Activated naive CD8-positive, alpha-beta T cell treated with anti-CD3 and anti-CD28 coated beads for 36 hours (primary cell): ENCODE measurements at places on chromosomes 16 and 17.

GRCh38 chr16:69105501-69106361 is at the start of gene HAS3:
TSS of gene HAS3 (plus strand) at chr16:69105653. CDS start at chr16:69109396, 3,743 bp downstream.
- DNase-seq, result peak; percentile 57

DNA sequence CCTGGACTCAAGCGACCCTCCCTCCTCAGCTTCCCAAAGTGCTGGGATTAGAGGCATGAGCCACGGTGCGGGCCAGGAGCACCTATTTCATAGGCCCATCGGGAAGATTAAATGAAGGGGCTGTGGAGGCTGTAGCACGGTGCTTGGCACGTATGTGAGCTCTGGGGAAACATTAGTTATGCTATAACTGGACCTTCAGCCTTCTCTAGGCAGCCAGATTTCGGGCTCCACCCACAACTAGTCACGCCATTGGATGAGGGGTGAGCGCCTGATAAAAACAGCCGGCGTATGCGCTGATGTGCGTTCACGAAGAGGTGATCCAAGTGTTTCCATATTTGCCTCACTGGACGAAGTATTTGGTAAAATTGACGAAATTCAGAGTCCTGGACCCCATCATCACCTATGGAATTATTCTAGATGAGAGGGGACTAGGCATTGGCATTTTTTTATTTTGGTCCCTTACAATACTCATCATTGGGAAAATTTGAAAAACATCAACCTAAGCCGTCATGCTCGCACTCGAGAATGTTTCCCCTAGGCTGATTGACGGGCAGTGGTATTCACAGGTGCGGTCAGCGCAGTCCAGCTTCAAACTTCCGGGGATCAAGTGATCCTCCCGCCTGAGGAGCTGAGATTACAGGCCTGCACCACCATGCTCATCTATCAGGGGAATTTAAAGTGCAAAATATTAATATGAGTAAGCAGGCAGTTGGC is 1.8 kb upstream of the ANKRD11 start:
- no peak for DNase-seq

DNA sequence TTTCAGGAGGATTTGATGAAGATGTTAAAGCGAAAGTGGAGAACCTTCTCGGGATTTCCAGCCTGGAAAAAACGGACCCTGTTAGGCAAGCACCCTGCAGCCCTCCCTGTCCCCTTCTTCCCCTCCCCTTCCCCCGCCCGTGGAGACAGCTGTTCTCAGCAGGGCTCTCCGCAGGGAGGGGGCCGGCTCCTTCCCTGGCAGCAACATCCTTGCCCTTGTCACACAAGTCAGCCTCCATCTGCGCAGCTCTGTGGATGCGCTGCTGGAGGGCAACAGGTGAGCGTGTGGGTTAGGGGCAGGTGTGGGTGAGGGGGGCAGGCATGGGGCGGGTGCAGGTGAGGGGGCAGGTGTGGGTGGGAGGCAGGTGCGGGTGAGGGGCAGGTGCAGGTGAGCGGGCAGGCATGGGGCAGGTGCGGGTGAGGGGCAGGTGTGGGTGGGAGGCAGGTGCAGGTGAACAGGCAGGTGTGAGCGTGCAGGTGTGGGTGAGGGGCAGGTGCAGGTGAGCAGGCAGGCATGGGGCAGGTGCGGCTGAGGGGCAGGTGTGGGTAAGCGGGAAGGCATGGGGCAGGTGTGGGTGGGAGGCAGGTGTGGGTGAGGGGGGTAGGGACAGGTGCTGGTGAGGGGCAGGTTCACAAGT is 9.4 kb downstream of the CYBC1 start:
- DNase-seq, result no peak

DNA sequence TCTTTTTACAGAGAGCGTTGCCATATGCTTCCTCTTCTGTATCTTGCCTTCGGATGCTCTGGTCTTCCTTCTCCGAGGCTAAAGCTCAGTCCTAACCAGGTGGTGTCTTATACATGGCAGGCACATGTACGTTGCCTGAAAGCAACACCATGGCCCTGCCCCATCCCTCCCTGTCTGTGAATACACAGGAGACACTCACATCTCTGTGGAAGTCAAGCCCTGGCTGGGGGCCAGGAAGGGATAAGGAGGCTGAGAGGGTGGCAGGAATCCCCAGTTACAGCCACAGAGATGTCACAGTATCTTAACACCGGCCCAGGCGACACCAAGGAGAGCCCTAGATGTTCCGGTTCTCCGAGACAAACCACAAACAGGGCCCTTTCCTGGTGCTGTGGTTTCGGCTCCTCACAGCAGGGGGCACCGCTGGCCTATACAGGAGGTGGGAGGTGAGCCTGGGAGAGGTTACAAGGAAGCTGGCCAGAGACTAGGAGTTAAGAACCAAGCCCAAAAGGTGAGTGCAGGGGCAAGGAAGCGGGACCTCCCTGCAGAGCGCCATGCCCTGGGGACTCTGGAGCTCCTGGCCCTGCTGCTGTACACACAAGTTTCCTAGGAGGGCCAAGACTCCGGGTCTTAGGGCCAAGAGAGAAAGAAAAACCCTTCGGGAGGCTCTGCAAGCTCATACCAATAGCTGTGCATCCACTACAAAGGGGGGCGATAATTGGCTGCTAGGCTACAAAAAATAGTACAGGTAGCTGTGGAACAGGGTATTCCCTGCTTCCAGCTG is 41.7 kb downstream of the SRL start:
- DNase-seq, result peak; percentile 39

GRCh38 chr16:46768809-46769208 is 20.7 kb upstream of the MYLK3 start:
- no peak for DNase-seq

- no peak for DNase-seq
These were observed 345.4 kb downstream of the PMP22 start for GRCh38 chr17:14919631-14920213.

DNA sequence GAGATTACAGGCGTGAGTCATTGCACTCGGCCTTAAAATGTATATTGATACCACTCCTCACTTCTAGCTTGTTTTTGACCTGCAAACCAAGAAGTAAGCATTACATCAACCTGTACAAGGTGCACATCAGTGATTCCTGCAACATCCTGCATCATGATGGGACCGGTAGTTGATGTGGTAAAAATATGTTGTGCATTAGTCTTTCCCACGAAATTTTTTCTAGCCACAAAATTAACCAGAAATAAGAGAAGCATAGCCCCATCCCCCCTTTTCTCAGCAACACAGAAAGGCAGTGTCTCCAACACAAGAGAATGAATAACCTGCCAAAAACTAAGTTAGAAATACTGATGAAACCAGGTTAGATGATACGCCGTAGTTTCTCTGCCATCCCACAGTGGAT is 21.1 kb upstream of the NSMCE1 start:
- DNase-seq, result no peak

GRCh38 chr16:69089091-69089910 is 16.2 kb upstream of the HAS3 start:
- DNase-seq, result no peak

DNA sequence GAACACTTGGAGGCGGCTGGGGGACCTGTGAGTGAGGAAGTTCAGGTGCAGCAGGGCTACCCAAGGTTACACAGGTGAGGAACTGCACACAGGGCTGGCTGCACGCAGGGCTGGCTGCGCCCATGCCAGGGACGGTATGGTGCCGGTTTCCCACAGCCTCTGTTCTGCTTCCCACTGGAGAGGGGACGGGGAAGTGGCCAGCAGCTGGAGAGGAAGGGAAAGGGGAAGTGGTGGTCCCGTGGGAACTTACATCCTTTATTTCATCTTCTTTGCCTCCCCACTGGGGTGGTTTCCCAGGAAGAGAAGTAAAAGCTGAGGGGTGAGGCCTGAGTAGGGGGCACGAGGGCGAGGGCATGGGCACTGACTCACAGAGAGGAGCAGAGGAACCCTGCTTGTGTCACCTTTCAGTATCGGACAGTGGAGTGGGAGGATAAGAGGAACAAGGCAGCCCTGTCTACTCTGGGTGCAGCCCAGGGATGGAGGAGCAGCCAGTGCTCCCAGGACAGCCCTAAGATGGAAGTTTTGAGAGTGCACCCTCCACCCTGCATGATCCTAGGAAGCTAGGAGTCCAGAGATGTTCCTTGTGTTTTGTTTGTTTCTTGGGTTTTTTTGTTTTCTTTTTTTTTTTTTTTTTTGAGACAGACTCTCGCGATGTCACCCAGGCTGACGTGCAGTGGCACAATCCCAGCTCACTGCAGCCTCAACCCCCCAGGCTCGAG is 25.5 kb upstream of the CDH1 start:
- no peak for DNase-seq

DNA sequence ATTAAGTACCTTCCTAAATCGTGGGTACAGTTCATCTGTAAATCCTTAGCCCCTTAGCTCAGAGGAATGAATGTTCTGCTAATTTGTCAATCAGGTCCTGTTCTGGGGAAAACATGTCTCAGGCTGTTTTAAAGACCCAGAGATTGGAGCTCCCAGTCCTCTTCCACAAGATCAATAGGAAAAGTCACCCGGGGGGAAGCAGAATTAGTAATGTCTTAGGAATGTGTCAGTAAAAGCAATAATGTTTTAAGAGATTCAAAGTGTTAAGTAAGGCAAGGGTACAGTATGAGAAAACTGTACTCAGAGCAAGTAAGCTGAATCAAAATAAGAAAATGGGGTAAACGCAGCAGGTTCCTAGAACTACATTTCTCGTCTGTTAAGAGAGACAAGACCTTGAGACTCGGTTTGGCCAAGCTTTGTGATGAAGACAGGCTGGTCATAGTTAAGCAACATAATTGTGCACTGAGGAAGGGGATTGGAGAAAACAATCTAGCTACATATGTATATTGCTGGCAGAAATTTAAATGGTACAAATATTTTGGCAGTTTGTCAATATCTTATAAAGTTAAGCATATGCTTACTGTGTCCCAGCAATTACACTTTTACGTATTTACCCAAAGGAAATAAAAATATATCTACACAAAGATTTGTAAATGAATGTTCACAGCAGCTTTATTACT is 192.9 kb upstream of the C17orf78 start:
- DNase-seq, result no peak

GRCh38 chr17:82551779-82552457 is 32.4 kb downstream of the FOXK2 start:
- peak; percentile 81 for DNase-seq

- no peak for DNase-seq
These were observed 44.7 kb downstream of the ABCC1 start for GRCh38 chr16:15993946-15994665.

DNA sequence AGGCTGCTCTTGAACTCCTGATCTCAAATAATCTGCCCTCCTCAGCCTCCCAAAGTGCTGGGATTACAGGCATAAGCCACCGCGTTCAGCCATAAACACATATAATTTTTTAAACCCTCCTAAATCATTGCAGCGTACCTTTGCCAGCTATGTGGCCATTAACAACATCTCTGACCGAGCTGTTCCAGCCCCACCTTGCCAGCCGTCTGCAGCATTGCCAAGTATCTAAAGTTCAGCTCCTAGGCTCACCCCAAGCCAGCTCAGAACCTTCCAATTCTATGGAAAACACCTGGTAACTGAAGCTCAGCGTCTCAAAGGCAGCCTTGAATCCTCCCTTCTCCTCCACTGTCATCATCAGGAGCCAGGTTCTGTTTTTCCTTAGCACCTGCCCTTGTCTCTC is 5.1 kb upstream of the MEIOB start:
- no peak for DNase-seq

DNA sequence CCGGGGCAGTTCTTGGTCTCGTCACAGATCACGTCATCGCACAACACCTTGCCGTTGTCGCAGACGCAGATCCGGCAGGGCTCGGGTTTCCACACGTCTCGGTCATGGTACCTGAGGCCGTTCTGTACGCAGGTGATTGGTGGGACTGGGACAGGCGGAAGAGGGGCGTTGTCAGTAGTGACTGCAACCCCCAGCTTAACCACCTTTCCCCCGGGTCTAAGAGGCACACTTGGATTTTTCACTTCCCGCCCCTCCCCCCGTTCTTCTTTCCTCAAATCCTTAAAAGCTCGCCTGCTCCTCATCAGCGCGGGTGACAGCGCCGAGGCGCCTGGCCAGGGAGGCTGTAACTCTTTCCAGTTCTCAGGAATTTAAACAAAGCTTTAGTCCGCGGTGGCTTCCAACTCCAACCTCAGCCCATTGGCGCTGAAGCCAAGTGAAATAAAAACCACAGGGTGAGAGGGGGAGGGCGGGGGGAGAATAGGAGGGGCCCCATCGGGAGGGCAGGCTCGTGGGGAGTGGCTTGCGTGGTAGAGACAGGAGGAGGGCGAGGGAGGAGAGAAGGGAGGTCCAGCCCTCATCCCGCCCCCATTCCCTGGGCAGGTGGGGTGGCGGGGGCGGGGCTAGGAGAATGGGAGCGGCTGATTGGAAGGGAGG is 1.5 kb downstream of the COL1A1 start:
- peak; percentile 75 for DNase-seq

GRCh38 chr17:78112518-78113471 is 15.8 kb downstream of the TMC6 start:
- peak; percentile 78 for DNase-seq

DNA sequence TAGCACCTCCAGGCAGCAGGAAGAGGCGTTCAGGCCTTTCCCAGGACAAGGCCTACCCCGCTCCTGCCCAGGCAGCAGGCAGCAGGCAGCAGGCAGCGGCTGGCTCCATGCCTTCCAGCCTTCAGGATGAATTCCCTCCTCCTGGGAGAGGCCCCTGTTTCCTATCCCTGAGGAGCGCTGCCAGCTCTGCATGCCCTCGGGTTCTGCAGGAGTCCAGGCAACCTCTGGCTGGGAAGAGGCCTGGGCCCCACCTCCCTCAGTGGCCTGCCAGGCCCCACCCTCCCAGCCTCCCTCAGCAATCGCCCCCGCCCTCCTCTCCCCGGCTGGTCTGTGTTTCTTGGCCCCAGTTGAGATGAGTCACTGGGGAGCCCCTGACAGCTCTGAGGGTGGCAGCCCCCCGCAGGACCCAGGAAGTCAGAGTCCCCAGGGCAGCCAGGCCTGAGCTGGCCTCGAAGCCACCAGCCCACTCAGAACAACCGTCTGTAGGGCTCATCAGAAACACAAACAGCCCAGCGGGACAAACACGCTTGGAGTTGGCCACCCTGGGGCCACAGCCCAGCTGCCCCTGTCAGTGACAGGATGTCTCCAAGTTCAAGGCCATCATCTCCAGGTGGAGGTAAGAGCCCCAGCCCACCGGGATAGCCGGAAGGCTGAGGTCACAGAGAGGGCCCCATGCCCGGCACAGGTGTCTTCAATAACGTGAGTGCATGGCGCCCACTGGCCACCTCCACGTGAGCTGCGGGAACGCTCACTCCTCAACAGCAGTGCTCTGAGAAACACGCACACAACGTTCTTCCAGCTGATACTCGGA is 39.5 kb upstream of the CIBAR2 start:
- DNase-seq, result no peak

DNA sequence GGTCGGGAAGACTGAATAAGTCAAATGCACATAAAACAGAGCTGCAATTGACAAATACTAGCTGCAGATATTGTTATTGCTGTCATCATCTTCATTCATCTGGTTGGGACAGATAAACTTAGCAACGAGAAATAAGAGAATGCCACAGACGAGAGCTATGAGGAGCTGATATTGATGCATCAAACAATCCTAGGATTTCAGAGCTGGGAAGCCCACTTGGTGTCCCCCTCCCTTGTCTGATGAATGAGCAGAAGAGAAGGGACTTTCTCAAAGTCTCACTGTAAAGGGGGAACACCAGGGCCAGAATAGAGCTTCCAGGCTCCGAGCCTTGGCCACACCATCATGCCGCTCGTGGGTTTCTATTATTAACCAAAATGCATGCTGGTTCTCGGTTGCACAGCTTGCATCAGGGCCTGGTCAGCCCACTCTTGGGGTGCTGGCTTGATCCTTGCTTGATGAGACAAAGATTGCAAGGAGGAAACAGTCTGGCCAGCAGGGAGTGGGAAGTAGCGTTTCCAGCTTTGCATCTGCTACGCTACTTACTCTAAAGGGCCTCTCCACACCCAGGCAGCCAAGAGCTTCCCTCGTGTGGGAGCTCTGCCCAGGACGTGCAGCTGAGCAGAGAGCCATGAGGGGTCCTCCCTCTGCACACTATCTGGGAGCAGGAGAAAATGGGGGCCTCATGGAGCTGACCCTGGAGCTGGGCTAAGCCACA is 28.4 kb upstream of the EMP2 start:
- DNase-seq, result no peak
